ENCODE measurements at places on chromosomes 16 and 17.

DNA sequence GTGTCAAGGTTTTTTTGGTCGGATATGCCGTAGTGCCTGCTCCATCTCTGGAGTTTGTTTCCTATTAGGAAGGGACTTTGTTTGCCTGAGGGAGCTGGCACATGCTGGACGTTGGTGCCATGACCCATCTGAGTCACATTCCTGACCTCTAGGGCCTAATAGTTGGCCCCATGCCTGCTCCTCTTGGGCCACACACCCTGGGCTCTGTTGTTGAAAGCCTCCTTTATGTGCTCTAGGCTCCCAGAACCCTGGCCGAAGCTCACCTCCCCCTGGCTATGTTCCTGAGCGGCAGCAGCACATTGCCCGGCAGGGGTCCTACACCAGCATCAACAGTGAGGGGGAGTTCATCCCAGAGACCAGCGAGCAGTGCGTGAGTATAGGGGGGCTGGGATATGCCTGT lies 18.4 kb downstream of the LIMD2 start:
- no peaks in the 10 kb centered on the region for H3K4me1 ChIP-seq
- no peak overlapping the region for H3K27ac ChIP-seq
- H3K4me3 ChIP-seq, result no peak overlapping the region
- DNase-seq, result no peak
- peaks cover 11% of the 10 kb centered on the region for H3K36me3 ChIP-seq

DNA sequence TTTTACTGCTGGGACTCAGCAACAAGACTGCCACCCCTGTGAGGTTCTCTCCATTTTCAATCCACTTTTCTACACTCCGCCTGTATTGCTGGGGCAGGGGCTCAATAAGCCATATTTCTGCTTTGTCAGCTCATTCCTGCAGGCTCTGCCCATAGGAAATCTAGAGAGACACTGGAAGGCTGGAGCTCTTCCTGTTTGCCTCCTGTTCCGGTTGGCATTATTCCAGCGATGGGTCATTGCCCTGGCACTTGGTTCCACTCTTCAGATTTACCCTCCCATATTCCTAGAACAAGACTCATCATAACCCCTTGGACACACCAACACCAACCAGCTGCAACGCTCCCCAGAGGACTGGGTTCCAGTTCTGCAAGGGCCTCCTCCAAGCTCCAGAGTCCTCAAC lies 210.4 kb downstream of the CA10 start:
- H3K27ac ChIP-seq, result no peak overlapping the region
- no peaks in the 10 kb centered on the region for H3K4me1 ChIP-seq
- H3K27me3 ChIP-seq, result no peaks in the 10 kb centered on the region
- DNase-seq, result no peak
- no peak overlapping the region for H3K4me3 ChIP-seq

- no peak overlapping the region for H3K4me3 ChIP-seq
- H3K27me3 ChIP-seq, result no peaks in the 10 kb centered on the region
- H3K27ac ChIP-seq, result no peak overlapping the region
- no peaks in the 10 kb centered on the region for H3K4me1 ChIP-seq
- H3K36me3 ChIP-seq, result peaks cover 31% of the 10 kb centered on the region
- DNase-seq, result no peak
These were observed 17.5 kb downstream of the MTHFSD start for GRCh38 chr16:86537486-86537885.

DNA sequence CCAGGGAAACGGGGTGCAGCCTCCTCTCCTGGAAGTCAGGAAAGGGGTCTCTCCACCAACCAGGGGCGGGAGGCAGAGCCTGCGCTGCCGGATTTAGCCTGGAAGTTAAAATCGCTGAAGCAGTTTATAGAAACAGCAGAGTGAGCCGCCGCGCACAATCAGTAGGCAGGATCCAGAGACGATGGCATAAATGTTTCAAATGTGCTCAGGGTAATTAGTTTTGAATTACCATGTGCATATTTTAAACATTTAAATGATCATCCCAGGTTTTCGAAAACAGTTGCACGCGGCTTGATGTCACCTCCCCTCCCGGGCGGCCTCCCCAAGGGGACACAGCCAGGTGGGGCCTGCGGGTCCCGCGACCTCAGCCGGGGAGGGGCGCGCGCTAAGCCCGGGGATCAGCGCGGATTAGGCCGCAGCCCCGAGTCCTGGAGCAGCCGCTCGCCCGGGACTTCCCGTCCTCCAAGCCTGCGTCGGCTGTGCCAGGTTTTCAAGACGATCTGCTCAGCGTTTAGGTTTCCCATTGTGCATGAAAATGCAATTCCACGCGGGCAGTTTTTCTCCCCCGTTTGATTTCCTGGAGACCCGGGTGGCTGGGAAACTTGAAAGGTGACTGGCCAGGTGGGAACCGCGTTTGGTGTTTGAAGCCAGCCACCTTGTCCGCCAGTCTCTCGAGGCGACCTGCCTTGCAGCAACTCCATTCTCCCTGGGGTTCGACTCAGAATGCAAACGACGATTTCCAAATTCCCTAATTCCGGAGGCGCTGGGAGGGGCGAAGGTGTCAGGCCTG lies 78.3 kb downstream of the RPA1 start:
- no peaks in the 10 kb centered on the region for H3K36me3 ChIP-seq
- H3K27me3 ChIP-seq, result peaks cover 55% of the 10 kb centered on the region

DNA sequence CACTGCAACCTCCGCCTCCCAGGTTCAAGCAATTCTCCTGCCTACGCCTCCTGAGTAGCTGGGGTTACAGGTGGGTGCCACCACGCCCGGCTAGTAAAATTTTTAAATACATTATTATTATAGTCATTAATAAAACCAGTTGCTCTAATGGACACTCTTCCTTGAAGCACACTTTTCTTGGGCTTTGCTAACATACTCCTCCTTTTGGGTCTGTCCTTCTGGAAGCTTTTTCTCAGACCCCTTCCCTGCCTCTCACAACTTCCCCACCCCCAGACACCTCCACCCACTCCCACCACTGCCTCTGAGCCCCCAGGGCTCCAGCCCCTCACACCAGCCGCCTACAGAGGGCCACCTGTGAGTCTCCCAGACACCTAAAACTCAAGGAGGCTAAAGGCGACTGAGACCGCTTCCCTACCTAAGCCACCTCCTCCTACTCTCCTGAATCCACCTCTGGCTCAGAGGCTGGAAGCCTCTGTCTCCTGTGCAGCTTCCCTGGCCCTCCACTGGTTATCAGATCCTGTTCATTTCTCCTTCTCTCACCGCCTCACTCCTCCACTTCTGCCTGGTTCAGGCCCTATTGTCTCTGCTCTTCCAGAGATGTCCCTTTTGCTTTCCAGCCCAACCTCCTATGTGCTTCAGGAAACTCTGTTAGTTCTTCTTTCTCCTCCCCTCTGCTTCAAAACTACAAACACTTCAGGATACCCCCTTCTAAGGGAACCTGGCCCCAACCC lies 2.1 kb upstream of the CUEDC1 start:
- no peaks in the 10 kb centered on the region for H3K36me3 ChIP-seq
- no peak for DNase-seq
- no peak overlapping the region for H3K4me3 ChIP-seq
- peaks cover 21% of the 10 kb centered on the region for H3K4me1 ChIP-seq

GRCh38 chr16:79267781-79268180 lies 332.8 kb downstream of the MAF start:
- no peaks in the 10 kb centered on the region for H3K4me1 ChIP-seq
- no peak for DNase-seq
- no peaks in the 10 kb centered on the region for H3K36me3 ChIP-seq
- H3K27me3 ChIP-seq, result no peaks in the 10 kb centered on the region

- no peak for DNase-seq
- H3K27me3 ChIP-seq, result peaks cover 36% of the 10 kb centered on the region
- no peaks in the 10 kb centered on the region for H3K36me3 ChIP-seq
These were observed at the start of gene MT1H for GRCh38 chr16:56669005-56669839. MT1H (plus strand) TSS chr16:56669814; CDS start chr16:56669885, 71 bp downstream.

DNA sequence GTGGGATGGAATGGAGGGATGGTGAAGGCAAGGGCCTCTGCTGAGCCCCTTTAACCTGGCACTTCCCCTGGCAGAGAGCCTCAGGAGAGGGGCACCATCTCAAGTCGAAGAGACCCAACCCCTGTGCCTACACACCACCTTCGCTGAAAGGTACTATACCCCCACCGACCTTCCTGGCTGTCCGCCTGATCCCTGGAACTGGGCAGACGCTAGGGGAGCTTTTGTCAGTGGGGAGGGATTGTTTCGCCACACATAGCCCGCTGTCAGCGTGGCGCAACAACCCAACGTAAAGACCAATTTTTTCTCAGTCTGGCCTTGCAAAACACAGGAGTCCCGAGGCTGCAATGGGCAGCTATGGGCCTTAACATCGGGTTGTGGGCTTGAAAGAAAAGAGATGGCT lies 3.1 kb downstream of the PPP1R1B start:
- no peak overlapping the region for H3K27ac ChIP-seq
- DNase-seq, result no peak
- H3K4me3 ChIP-seq, result no peak overlapping the region
- peaks cover 30% of the 10 kb centered on the region for H3K4me1 ChIP-seq
- peaks cover 35% of the 10 kb centered on the region for H3K27me3 ChIP-seq
- H3K36me3 ChIP-seq, result no peaks in the 10 kb centered on the region

- no peaks in the 10 kb centered on the region for H3K27me3 ChIP-seq
- H3K4me3 ChIP-seq, result no peak overlapping the region
- H3K27ac ChIP-seq, result no peak overlapping the region
- no peaks in the 10 kb centered on the region for H3K36me3 ChIP-seq
These were observed 122.0 kb downstream of the CPPED1 start for GRCh38 chr16:12681653-12682052.

DNA sequence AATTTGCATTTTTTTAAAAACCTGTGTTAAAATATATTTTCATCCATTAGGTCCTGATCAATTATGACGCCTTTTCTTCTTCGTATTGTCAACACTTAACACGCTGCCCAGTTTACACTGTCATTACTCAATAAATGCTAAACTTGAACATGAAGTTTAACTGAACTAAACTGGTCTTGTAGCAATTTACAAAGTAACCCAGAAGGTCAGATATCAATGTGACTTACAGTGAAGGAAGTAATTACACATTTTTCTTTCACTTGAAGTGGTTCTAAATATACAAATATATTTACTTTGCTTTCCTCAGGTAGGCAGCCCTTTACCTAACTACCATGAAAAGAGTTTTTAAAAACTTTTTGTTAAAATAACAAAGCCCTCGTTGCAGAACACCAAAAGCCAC lies 256.5 kb upstream of the AXIN2 start:
- H3K4me1 ChIP-seq, result no peaks in the 10 kb centered on the region
- no peaks in the 10 kb centered on the region for H3K27me3 ChIP-seq
- DNase-seq, result no peak

DNA sequence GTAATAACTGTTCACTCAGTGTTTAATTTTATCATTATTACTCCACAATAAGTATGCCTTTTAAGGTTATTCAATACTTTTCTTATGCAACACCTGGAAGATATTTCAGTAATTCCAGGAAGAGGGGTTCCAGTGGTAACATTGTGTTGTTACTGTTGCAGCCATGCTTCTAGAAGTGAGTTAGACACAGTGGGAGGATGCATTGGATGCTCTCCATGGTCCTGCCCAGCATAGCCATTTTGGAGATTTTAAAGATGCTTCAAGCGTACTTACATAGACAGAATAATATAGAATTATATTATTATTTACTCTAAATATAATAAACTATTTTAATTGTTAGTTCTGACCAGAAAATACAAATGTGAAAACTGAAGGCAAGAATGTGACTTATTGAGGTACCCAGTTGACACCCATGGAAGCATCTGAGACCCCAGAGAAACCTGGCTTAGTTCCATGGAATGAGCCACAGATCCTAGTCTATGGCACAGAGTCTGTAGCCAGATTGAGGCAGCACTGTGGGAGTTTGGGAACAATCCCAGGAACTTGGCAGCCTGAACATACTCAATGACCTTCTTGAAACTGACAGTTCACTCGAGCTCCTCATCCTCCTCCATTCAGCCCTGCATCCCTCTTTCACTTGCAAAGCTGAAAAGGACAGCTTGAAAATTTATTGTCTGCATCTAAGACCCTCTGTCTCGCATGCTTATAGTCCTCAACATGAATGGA lies 190.1 kb upstream of the HS3ST4 start:
- H3K27me3 ChIP-seq, result no peaks in the 10 kb centered on the region
- DNase-seq, result no peak
- H3K27ac ChIP-seq, result no peak overlapping the region
- no peaks in the 10 kb centered on the region for H3K36me3 ChIP-seq
- H3K4me3 ChIP-seq, result no peak overlapping the region

DNA sequence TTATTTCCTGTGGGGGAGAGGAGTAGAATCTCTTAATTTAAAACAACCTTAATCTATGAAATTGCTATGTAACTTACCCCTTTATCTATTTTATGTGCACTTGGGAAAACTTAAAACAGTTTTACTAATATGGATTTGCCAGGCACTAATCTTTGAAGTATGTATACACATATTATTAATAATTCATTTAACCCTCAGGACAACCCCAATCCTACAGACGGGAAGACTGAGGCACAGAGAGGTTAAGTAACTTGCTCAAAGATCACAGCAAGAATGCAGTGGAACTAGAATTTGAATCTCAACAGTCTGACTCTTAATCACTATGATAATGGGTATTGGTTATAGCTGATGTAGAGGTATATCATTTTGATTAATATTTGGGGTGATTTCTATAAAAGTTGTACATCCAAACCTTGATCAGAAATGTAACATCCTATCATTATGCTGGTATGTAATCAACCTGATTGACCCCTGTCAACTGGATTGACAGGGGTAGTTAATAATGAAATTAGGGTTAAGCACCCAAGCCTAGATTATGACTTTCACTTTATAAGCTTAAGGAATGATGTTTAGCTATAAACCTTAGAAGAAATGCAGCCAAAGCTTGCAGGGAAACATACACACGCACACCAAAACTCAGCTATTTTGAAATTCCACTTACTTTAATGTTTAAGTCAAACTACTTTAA lies 1.6 kb downstream of the MYO1D start:
- H3K4me1 ChIP-seq, result peaks cover 24% of the 10 kb centered on the region
- H3K4me3 ChIP-seq, result peak overlapping the region; percentile 89
- H3K36me3 ChIP-seq, result peaks cover 4% of the 10 kb centered on the region
- peak overlapping the region; percentile 72 for H3K27ac ChIP-seq

DNA sequence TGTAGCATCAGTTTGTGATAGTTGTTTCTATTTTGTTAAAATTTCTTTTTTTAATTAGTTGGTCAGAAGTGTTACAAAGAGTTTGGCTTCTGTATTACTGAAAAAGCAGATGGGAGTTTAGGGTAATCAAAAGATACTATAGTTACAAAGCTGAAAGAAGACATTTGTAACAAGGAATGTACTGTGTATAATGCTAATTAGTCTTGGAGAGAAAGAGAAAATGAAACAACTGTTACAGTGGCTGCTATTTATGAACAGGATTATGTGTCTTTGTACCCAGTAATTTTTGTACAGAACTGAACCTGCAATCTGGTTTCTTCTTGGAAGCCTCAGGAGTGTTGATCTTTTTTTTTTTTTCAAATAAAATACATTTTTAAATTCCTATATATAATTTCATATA lies 14.3 kb downstream of the GDPD1 start:
- no peaks in the 10 kb centered on the region for H3K27me3 ChIP-seq
- H3K27ac ChIP-seq, result no peak overlapping the region
- H3K4me3 ChIP-seq, result no peak overlapping the region
- no peak for DNase-seq
- H3K4me1 ChIP-seq, result no peaks in the 10 kb centered on the region
- H3K36me3 ChIP-seq, result no peaks in the 10 kb centered on the region

GRCh38 chr17:39742856-39743436 lies 5.2 kb downstream of the GRB7 start:
- peaks cover 29% of the 10 kb centered on the region for H3K36me3 ChIP-seq
- H3K27me3 ChIP-seq, result no peaks in the 10 kb centered on the region
- peaks cover 25% of the 10 kb centered on the region for H3K4me1 ChIP-seq
- no peak overlapping the region for H3K4me3 ChIP-seq

GRCh38 chr16:30096105-30096861 lies at the start of gene YPEL3:
YPEL3 (minus strand) TSS chr16:30096213; CDS start chr16:30095482, 731 bp downstream.
- H3K36me3 ChIP-seq, result no peaks in the 10 kb centered on the region
- peak within 1 kb of the TSS; percentile 76 for H3K4me3 ChIP-seq
- H3K27ac ChIP-seq, result peak within 1 kb of the TSS; percentile 72
- H3K27me3 ChIP-seq, result no peaks in the 10 kb centered on the region
